ENCODE measurements at places on chromosomes 6 and 20.

DNA sequence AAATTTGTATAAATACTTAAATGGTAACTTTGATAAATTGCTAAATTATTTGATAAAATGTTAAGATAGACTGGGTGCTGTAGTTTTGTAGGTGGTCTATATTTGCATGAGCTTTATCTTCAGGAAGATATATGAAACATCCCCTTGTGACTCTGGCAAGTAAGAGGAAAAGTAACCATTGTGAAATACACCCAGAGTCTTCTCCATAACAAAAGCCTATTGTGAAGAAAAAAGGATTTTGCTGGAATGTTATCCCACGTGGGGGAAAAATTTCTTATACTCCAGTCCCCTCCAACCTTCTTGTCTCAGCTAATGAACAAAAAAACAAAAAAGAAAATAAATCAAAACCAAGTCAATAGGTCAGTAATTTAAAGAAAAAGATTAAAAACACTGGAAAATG lies 600.7 kb downstream of the HDGFL1 start:
- no peak for DNase-seq

GRCh38 chr6:16105854-16106253 lies 23.0 kb upstream of the MYLIP start:
- DNase-seq: no peak

DNA sequence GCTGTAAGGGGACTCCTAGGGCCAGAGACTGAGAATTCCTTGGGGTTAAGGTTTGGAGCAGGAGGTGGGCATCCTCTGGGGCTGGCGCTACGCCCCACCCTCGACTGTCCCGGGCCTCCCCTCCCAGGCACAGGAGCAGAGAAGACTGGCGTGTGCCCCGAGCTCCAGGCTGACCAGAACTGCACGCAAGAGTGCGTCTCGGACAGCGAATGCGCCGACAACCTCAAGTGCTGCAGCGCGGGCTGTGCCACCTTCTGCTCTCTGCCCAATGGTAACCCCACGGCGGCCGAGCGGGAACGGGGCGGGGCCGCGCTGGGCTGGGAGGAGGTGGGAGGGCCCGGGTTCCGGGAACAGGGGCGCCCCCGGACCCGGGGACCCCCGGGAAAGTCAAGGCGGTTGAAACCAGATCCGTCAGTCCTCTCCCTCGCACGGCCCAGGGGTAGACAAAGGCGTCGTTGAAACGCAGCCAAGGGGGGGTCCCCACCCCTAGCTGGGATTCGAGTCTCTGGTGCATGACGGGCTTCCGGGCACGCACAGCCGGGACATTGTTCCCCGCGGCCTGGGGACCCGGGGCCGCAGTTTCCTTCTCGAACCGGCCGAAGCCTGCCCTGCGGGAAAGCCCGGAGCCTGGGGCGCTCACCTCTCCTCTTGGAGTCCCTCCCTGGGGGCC lies 844 bp downstream of the WFDC2 start:
- DNase-seq: no peak

GRCh38 chr20:6113951-6114350 lies 8.9 kb downstream of the FERMT1 start:
- no peak for DNase-seq

Data from stimulated activated CD8-positive, alpha-beta memory T cell treated with anti-CD3 and anti-CD28 coated beads, Interleukin-4, amount 100 ng/mL, for 1 hour (primary cell).